ENCODE measurements at places on chromosomes 3 and 15.

DNA sequence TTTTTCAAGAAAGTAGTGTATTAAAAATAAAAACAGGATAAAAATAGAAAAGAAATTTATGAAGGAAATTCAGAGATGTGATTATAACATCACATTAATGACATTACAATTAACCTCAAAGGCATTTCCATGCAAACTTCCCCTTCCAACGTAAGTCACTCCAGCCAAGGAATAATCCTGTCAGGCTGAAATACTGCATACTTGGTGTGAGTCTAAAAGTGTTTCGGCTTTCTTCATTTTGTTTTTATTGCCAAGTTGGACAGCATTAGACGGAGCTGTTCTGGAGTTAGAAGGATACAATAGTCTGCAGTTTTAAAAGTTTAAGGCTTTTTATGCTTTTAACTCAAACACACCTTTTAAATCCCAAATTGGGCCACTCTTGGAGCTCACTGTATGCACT, 435.0 kb downstream of the MECOM start:
- no peak for DNase-seq

DNA sequence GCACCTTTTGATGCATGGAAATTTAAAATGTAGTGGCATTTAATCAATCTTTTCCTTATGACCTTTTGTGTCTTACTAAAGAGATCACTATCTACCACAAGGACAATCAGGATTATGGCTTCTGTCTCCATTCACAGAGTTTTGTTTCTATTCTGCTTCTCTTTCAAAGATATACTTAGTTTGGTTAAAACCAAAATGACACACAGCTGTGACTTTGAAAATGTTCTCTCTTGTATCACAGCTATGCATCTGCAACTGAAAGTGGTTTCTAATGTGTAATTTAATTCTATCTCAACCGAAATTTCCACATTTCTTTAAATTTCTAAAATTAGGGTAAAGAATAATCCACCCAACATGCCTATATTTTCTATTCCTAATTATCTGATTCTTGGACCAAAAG, 27.7 kb downstream of the HLTF start:
- no peak for DNase-seq

- no peak for DNase-seq
Observed at GRCh38 chr3:50194903-50195500, 3.6 kb downstream of the GNAT1 start.

GRCh38 chr15:33623010-33623409, 312.2 kb downstream of the RYR3 start:
- no peak for DNase-seq

GRCh38 chr3:48518638-48519276, 14.8 kb upstream of the SHISA5 start:
- no peak for DNase-seq

GRCh38 chr3:47870702-47871260, 67.8 kb downstream of the DHX30 start:
- DNase-seq, result no peak

DNA sequence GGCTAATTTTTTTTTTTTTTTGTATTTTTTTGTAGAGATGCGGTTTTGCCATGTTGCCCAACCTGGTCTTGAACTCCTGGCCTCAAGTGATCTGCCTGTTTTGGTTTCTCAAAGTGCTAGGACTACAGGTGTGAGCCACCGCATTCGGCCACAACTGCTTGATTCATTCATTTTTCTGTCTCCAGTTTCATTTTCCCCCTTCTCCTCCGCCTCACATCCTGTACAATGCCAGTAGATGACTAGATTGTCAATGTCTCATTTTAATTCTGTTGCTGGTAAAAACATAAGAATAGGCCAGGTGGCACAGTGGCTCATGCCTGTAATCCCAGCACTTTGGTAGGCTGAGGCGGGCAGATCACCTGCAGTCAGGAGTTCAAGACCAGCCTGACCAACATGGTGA, 12.0 kb upstream of the ZNF592 start:
- no peak for DNase-seq

DNA sequence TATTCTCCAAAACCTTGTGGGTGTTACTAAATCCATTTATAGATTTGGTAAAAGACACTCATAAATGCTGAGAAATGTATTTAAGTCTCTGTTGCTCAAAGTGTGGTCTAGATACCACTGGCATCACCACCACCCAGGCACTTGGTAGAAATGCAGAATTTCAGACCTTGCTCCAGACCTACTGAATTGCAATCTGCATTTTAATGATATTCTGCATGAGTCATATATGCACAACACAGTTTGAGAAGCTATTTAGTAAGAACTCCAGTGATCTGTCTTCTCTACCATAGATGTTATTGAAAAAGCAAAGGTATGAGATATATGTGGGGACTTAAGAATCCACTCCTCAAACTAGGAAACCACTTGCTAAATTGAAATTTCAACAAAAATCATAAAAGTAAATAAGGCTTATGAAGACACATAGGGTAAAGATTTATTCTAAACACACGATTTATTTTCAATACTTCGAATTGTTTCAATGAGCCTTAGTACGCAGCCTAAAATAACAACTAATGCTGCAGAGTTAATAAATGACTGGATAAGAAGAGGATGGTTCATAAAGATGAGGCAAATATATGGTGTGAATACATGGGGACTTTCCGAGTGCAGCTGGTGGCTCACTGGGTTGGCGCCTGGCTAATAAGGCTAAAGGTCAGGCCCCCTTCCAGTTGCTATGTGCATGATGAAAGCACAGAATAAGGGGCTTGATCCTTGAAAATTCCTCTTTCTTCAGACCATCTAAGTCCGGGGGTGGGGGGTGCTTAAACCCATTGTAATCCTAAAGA, 813.3 kb downstream of the NR2F2 start:
- DNase-seq, result no peak

GRCh38 chr15:84929795-84930603, 45.5 kb downstream of the SLC28A1 start:
- no peak for DNase-seq

- no peak for DNase-seq
Observed at GRCh38 chr3:5899014-5899761, 711.7 kb downstream of the EDEM1 start.

DNA sequence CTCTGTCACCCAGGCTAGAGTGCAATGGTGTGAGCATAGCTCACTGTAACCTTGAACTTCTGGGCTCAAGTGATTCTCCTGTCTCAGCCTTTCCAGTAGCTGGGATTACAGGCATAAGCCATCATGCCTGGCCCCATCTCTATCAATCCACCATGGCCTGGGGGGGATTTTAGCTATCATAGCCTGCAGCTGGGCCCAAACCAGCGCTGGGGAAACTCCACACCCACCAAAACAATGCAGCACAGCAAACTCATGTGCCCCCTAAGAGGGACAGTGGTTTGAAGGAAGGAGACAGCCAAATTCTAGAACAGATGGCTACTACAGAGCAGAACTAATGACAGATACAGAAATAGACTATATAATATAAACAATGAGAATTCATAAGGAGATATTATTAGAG, 13.8 kb upstream of the NSMCE3 start:
- DNase-seq, result no peak

DNA sequence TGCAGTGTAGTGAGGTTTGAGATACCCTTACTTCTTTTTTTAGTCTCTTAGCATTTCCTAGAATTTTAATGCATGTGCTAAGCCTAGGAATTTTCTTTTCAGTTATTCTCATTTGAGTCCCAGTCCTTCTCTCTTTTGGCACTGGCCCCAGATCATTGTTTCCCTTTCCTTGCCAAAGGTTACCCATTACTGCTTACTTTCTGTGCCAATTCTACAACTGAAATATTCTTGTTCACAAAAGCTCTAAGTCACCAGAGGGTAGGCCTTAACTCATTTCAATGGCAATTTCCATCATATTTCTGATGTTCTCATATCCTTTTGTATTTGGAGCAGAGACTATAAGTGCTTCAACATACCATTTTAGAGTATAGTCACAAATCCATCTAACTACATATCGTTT, 199.6 kb upstream of the CBLB start:
- no peak for DNase-seq

DNA sequence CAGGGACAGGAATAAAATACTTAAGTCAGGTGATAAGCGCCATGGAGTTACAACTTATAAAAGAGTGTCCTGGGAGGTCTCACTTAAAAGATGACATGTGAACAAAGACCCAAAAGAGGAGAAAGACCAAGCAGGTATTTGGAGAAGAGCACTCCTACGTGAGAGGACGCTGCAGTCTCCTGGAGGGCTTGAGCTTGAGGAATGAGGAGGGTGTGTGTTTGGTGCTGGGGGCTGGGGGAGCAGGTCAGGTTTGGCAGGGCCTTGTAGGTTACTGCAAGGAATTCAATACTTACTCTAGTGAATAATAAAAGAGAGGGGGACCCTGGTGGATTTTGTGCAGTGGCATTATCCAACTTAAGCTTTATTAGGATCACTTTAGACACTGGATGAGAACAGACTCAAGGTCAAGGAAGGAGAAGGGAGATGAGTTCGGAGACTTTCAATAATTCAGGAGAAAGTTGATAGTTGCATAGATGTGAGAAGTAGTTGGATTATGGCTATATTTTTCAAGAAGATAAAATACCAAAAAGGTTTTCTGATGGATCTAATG, 32.4 kb downstream of the TNIK start:
- DNase-seq, result no peak

DNA sequence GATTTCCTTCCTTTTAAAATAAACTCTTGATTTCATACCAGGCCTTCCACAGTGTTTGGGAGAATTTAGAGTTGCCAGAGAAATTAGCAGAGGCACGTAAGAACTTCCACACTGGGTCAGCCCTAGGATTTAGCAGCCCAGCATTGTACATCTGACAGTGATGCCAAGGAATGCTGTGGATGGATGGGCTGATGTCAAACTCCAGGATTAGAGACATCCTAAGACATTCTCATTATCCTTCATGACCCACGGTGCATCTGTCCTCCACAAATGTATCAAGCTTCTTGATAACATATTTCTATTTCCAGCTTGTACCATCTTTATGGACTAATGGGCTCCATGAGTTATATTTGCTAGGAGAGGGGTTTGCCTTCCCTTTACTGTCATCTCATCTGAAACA, 8.0 kb upstream of the TPM1 start:
- DNase-seq, result no peak

- DNase-seq, result peak; percentile 46
Observed at GRCh38 chr3:185693985-185694653, 108.0 kb downstream of the SENP2 start.

- DNase-seq, result no peak
Observed at GRCh38 chr3:71979175-71979574, 194.2 kb upstream of the PROK2 start.

- no peak for DNase-seq
Observed at GRCh38 chr3:111652492-111653180, 57.5 kb upstream of the ZBED2 start.

GRCh38 chr3:166211451-166211850, 374.2 kb upstream of the BCHE start:
- DNase-seq, result no peak

GRCh38 chr15:98983334-98983733, 24.3 kb downstream of the PGPEP1L start:
- DNase-seq, result peak; percentile 76

- DNase-seq, result no peak
Observed at GRCh38 chr3:56536735-56537134, 20.2 kb upstream of the CCDC66 start.

- DNase-seq, result peak; percentile 73
Observed at GRCh38 chr3:47802734-47803479, at the start of gene DHX30. DHX30 (plus strand) TSS chr3:47803138; CDS start chr3:47810684, 7,546 bp downstream.

GRCh38 chr3:128007033-128007424, 45.2 kb upstream of the SEC61A1 start:
- no peak for DNase-seq

GRCh38 chr15:79431636-79432344, at the start of gene MINAR1:
MINAR1 (plus strand) TSS chr15:79432336; CDS start chr15:79456148, 23,812 bp downstream.
- peak; percentile 20 for DNase-seq

DNA sequence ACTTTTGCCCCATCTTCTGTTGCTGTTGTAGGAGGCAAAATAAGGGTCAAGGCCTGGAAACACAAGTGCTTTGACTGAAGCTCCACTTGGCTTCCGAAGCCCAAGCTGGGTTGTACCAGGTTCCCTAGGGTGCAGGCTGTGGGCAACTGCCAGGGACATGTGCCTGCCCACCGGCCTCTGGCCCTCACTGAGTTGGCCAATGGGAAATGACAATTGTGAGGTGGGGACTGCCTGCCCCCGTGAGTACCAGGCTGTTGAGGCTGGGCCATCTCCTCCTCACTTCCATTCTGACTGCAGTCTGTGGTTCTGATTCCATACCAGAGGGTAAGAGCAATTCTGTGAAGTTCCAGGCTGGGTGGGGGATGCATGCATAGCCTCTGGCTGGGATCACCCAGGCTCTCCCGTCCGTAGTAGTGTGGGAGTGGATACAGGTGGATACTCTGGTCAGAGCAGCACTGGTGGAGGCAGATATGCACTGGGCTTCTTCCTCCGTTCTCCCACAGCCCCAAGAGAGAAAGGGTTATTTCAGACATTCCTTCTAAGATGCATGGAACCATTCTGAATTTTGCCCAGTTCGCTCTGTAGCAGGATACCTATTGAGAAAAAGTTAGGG, at the start of gene ADIPOQ:
TSS of gene ADIPOQ (plus strand) at position 285 of the 613 bp plus-strand sequence. CDS start 10,349 bp downstream, outside the sequence.
- DNase-seq, result no peak

- DNase-seq, result peak; percentile 39
Observed at GRCh38 chr15:66802025-66803001, 100.3 kb downstream of the SMAD6 start.

- no peak for DNase-seq
Observed at GRCh38 chr3:166282931-166283330, 445.7 kb upstream of the BCHE start.

DNA sequence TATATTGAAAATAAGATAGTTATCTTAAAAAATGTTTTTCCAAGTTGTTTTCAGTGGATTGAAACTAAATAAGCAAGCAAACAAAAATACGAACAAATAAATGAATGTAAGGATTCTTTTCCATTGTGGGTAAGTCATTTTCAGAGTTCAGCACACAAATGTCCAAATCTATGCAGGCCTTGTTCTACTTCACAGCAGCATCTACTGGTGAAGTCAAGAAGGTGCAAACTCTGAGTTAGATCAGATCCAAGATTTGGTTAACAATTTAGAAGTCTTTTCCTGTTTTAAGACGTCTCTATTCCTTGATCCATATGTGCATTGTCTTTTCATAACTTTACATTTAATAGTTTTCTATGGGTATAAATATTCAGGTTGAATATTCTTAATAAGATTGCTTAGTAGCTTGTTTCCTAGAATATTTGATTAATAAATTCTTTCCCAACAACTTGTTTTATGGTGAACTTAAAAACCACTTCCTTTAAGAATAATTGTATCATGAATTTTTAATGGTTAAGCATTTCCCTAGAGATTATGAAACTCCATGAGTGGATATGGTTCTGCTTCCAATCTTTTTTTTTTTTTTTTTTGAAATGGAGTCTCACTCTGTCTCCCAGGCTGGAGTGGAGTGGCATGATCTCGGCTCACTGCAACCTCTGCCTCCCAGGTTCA, 10.5 kb downstream of the PTX3 start:
- DNase-seq, result no peak

DNA sequence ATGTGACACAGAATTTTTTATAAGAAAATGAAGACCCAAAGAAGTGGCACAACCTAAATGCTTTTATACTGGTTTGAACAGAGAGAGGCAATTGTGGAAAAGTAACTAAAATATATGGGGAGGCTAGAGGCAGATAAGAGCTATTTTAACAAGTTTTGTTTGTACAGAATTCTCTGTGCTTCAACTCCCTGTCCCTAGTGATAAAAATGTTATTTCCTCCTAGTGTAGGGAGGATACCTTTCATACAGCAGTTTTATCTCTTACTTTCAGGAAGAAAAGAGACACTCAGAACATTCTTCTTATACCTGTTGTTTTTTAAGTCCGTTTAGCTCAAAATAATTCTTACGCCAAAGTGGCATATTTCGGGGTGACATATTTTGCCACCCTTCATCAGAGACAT, 21.2 kb upstream of the ZNF639 start:
- no peak for DNase-seq

GRCh38 chr3:105798381-105798934, 70.4 kb downstream of the CBLB start:
- DNase-seq, result no peak

- no peak for DNase-seq
Observed at GRCh38 chr3:149487598-149488197, 13.2 kb downstream of the TM4SF4 start.

All from GM04504 (cell line).